ENCODE measurements at places on chromosomes 7 and 10.

DNA sequence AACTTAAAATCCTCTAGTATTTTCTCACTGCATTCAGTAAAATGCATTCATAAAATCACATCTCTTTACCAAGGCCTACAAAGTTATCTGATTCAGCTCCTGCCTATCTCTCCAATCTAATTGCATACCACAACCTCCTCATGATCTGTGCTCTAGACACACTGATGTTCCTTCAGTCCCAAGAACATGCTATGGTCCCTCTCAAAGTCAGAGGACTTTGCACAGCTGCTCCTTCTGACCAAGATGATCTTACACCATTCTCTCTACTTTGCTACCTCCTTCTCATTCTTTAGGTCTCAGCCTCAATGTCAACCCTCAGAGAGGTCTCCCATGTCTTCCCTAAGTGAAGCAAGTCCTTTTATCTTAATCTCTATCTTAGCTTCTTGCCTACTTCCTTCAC is 45.5 kb downstream of the CAV1 start:
- no peak for DNase-seq

- no peak for DNase-seq
These were observed 47.7 kb downstream of the EMX2 start for GRCh38 chr10:117590101-117590875.

- DNase-seq = peak; percentile 41
These were observed 75.4 kb downstream of the ADARB2 start for GRCh38 chr10:1661859-1662437.

DNA sequence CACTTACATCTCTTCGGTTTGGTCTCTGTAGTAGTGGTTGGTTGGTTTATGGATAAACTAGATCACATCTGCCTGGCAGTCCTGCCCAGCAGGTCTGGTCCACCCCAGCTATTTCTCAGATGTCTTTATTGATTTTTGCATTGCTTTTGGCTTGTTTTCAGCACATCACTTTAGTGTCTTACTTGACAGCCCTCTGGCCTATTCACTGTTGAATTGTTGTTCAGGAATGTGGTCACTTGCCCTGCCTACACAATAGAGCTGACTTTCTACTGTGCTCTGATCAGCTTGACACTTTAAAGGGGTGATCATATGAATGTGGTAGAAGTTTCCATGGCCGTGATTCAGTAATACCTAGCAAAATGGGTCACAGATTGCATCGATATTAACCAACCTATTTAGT is 719.2 kb upstream of the LRRN3 start:
- no peak for DNase-seq

GRCh38 chr10:103576862-103577261 is 83.4 kb downstream of the NEURL1 start:
- no peak for DNase-seq

DNA sequence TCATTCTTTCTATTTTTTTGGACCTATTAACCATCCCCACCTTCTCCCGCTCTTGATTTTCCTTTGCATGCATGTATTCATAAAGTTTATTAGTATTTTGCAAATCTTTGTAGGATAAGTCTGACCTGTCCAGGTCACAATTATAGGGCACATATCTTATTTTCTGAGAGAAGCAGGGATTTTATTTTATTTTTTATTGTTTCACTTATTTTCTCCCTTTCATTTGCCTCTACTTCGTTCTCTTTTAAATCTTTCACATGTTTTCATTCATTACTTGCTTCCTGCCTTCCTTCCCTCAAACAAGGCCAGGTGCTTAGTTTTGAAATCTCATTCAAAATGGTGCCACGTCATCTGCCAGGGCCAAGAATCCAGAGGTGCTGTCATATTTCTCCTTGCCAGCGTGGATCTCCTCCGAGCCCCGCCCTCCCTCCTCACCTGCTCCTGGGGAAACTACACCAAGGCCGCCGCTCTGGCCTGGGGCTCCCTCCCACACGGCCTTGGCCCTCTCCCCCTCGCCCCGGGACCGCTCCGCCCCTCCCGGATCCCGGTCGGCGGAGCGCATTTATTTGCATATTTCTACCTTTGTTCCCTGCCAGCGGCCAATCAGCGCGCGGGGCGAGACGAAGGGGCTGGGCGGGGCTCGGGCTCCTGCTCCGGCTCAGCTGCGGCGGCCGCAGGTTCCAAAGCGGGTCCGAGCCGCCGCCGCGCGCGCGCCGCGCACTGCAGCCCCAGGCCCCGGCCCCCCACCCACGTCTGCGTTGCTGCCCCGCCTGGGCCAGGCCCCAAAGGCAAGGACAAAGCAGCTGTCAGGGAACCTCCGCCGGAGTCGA is at the start of gene TSPAN13:
TSS of gene TSPAN13 (plus strand) at position 654 of the 830 bp plus-strand sequence. CDS start 213 bp downstream, outside the sequence.
- no peak for DNase-seq

- DNase-seq = no peak
These were observed 479.5 kb downstream of the SDK1 start for GRCh38 chr7:3780525-3780924.

GRCh38 chr10:22931948-22932347 is 4.1 kb downstream of the ARMC3 start:
- no peak for DNase-seq

DNA sequence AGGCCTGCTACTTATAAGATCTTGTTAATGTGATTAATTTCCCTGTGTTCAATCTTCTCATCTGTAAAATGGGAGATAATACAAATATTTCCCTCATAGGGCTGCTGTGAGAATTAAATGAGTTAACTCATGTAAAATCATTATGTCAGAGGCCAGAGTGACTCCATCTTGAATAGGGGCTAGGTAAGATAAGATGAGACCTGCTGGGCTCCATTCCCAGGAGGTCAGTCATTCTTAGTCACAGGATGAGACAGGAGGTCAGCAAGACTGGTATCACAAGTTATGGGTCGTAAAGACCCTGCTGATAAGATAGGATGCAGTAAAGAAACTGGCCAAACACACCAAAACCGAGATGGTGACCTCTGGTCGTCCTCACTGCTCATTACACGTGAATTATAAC is 200.7 kb downstream of the CYP26A1 start:
- no peak for DNase-seq

- DNase-seq = no peak
These were observed 249.9 kb downstream of the SKAP2 start for GRCh38 chr7:26614503-26614902.

- DNase-seq = no peak
These were observed 31.4 kb downstream of the ZNF438 start for GRCh38 chr10:31000071-31000782.

DNA sequence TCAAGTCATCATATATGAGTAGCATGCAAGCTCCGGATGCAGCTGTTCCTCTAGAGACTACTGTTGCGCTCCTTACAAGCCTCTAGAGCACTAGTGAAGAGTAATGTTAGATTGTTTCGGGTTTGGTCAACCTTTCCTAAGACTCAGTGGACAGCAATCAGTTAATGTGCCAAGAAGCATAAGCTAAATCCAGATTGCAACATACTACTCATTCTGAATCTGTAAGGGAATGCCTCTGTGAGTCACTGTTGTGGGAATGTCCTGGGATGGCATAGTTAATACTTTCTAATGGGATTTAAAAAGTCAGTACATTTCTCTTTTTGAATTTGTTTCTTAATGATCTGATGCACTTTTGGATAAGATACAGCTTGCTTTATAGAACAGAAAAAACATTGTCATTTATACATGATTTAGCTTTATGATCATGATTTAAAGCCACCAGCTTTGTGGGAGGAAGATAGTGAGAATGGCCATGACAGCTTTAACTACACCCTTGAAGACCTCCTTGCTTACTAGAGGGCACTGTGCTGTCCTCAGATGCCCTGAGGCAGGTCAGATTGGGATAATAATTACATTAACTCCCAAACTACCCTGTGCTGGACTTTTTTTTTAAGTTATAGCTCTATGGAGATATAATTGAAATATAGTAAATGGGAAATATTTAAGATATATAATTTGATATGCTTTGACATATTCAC is 138.4 kb downstream of the SDK1 start:
- no peak for DNase-seq

GRCh38 chr7:77819021-77819420 is 20.4 kb downstream of the PHTF2 start:
- DNase-seq = no peak

DNA sequence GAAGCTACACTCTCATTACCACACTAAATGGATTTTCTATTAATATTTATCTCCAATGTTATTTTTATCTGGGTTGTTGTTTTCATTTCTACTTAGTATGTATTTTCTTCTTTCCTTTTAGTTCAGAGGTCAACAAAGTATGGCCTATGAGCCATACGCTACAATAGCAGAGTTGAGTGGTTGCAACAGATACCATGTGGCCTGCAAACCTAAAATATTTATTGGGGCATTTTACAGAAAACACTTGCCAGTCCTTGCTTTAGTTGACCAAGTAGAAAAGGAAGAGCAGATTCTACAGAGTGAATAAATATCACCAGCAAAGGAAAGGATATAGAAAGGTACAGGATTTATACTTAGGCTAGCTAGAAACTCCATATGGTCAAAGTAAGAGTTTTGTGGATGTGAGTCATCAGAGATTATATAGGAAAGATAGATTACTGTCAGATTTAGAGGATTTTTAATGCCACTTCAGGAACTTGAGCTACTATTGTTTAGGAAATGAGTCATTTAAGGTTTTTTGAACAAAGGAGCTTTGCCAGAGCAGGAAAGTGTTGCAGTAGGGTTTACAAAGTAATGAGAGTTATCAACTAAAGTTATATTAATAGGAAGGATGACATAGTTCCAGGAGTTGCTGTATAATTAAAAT is 323.3 kb upstream of the KAT6B start:
- DNase-seq = no peak

DNA sequence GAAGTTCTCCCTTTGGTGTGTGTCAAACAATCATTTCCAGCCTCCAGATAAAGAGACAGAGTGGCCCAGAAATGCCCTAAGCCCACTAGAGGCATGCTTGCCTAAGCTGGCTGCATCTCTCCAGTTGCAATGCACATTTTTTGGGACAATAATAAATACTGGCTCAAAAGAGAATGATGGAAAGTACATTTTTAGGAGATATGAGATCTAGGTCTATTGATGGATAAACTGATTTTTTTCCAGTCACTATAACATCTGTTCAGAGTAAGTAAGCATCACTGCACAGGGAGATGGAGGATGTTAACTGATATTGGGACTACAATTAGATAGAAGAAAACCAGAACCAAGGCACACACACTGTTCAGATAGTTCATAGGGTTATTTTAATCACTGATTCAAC is 553.0 kb downstream of the GRM8 start:
- no peak for DNase-seq

DNA sequence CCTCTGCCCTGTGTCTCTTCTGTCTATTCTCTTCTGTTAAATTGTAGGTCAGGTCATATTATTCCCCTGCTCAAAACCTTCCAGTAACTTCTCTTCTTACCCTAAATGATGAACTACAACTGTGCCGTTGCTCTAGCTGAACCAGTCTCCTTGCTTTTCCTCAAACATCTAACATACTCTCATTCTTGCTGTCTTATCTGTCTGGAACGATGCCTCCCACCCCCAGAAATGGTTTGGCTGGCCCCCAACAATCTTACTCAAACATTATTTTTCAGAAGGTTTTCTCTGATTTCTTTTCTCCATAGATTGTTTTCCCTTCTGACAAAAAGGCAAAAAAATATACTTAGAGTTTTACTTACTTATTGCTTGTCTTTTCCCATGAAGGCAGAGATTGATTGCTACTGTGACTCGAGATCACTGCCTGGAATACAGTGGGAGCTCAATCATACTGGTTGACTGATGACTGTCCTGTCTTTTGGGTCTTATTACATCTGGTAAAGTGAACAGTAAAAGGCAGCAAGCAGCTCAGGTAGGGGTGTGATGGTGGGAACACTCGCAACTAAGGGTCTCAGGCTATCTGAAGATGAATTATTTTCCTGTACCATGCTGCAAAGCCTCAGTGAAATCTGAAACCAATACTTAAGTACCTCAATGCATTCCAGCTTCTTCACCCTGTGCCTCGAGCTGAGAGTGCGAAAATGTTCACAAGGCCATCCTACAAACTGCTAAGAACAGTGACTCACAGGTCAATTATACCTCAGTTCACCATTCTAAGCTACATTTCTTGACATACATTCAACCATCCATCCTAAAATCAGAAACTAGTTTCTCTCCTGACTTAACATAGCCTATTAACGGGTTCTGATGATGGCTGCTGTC is 67.6 kb downstream of the DNMBP start:
- no peak for DNase-seq

DNA sequence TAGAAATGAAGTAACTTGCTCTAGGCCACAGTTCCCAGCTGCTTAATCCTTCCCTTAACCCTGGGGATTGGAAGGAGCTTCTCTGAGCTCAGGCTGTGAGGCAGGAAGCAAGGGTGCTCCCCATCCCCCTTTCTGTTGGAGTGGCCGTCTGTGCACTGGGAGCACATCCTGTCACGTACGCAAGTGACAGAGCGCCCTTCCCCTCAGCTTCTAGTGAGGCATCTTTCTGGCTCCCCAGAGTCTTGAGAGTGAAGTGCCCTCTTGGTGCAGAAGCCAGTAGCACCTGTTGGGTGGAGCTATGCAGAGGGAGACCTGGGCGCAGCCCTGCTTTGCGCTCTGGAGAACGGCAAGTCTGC is 47.8 kb downstream of the SHH start:
- no peak for DNase-seq

- no peak for DNase-seq
These were observed 182.0 kb upstream of the PHYHIPL start for GRCh38 chr10:58994226-58995057.

GRCh38 chr7:47258798-47259197 is 323.1 kb downstream of the TNS3 start:
- DNase-seq = no peak

DNA sequence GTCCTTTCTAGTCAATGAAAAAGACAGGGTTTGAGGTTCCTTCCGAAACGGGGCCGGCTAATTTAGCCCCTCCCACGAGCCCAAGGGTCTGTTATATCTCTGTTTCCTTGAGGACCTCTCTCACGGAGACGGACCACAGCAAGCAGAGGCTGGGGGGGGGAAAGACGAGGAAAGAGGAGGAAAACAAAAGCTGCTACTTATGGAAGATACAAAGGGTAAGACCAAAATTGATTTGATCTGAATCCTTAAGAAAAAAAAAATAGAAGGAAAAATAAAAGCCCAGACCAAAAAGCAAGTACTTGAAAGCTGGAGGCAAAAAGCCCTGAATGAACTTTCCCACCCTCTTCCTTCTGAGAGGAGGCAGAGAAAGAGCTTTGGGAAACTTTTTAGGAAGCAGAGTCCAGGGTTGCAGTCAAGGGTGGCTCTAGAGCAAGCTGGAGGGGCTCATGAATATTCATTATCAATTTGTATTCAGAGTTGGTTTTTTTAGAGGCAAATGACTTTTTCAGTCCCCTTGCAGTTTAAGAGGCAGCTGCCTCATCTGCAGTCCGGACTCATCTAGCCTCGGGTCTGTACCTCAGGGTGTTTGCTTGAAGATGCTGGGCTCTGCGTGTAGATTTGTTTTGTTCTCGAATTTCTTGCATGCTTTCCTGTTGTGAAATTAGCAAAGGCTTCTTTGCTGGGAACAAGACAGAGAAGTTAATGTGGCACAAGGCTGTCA is at the start of gene ENTPD1:
TSS of gene ENTPD1 (plus strand) at position 123 of the 721 bp plus-strand sequence. CDS start at position 200, 77 bp downstream.
- no peak for DNase-seq

All from GM12892 (cell line).